ENCODE measurements at places on chromosomes 7 and 10. TPM values are rescaled to one million over a fixed set of nuclear protein-coding genes. Genes with fewer than 3 reads are reported as not detected.
A peak's percentile ranks its signal among the peaks of the same experiment; 100 is the strongest.

GRCh38 chr10:107072028-107072427 lies 92.5 kb downstream of the SORCS1 start:
- DNase-seq, result no peak

- no peak for DNase-seq
Observed at GRCh38 chr10:78867555-78867939, 201.2 kb upstream of the ZMIZ1 start.

GRCh38 chr7:64869912-64870562 lies 33.0 kb upstream of the ZNF273 start:
- no peak for DNase-seq

DNA sequence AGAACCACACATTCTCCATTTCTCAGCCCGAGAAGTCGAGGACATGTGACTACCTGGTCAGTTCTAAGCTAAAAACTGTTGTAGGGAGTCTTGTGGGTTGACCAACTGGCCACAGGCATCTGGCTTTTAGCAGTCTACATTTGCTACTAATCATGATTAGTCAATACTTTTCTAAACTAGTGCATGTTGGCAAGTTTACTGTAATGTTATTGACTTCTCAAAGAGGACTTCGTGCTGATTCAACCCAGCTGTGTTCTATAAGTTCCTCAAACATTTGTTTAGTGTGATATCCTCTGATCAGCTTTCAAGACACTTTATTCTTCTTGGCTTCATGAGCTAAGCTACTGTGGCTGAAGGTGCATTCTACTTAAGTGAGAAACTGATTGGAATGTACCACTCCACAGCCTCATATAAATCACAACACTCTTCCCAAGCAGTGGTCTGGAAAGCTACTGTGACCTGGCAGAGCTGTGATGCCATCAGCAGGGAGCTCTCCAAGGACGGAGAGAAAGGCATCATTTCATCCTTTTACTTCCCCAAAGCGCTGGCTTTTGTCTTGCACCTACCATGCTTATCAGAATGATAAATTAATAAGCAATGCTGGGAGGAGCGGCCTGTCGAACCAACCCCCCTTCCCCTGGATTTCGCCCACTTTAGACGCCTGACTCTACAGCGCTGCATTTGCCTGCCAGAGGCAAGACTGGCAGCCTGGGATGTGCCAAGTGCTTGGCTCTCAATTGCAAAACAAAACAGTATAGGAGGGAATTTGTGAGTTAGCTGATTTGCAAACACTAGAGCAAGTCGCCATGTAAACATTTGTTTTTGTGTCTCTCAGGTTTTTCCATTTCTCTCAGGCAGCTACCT lies 206.7 kb upstream of the PLXNA4 start:
- peak; percentile 57 for DNase-seq

- peak; percentile 55 for DNase-seq
Observed at GRCh38 chr7:33054261-33054964, 8.2 kb downstream of the NT5C3A start.

DNA sequence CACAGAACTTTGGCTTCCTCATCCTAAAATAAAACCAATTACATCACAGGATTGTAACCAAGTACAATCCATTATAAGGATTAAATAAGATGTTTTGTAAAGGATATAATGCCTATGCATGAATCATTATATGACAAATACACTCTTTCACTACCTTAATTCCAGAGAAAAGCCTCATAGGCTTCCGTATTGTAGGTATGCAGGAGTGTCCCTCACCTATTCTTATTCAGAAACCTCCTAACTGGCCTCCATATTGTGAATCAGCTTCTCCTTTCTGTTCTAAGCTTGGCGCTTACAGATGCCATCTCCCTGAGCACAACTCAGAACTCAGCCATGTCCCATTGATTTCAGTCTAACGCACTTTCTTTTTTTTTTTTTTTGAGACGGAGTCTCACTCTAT lies 69.6 kb upstream of the CAPZA2 start:
- DNase-seq, result no peak

DNA sequence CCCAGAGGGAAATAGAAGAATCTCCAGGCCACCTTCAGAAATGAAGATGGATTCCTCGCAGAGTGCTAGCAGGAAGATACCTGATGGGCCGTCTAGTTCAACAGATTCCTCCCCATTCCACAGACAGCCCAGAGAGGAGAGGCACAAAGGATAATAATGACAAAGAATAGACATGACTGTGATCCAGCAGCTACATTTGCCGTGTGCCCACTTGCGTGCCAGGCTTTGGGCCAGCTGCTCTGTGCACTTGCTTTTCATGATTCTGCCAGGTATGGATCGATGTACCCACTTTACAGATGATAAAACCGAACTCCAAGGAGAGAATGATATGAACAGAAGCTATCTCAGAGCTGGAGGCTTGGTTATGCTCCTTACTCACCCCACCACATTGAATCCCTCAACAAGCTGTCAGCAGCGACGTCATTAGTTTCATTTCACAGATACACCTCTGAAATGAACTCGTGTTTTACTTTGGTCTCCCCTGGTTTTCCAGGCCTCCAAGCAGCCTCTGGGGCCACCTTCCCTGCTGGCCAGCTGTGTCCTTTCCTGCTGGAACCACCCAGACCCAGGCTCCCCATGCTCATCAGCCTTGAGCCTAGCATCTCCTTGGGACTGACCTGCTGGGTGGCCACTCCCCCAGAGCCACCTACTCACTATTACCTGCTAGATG lies 11.9 kb upstream of the WDFY4 start:
- no peak for DNase-seq

The VENTX gene
- not detected for total RNA-seq

The PPP1R9A gene
- 9.7 TPM for total RNA-seq

The NEUROD6 gene
- total RNA-seq, result not detected

- peak; percentile 99 for DNase-seq
Observed at GRCh38 chr7:151754142-151754590, 122.7 kb downstream of the PRKAG2 start.

The NPFFR1 gene
- not detected for total RNA-seq

The TSPAN12 gene
- 0.81 TPM for total RNA-seq

The MCM7 gene
- total RNA-seq, result 227 TPM

The RELN gene
- total RNA-seq, result 0.02 TPM

GRCh38 chr7:14973712-14974428 lies 71.3 kb upstream of the DGKB start:
- peak; percentile 13 for DNase-seq

GRCh38 chr7:51640841-51641240 lies 324.2 kb upstream of the COBL start:
- no peak for DNase-seq

The RGR gene
- not detected for total RNA-seq

- no peak for DNase-seq
Observed at GRCh38 chr10:121437596-121437995, 160.6 kb downstream of the FGFR2 start.

DNA sequence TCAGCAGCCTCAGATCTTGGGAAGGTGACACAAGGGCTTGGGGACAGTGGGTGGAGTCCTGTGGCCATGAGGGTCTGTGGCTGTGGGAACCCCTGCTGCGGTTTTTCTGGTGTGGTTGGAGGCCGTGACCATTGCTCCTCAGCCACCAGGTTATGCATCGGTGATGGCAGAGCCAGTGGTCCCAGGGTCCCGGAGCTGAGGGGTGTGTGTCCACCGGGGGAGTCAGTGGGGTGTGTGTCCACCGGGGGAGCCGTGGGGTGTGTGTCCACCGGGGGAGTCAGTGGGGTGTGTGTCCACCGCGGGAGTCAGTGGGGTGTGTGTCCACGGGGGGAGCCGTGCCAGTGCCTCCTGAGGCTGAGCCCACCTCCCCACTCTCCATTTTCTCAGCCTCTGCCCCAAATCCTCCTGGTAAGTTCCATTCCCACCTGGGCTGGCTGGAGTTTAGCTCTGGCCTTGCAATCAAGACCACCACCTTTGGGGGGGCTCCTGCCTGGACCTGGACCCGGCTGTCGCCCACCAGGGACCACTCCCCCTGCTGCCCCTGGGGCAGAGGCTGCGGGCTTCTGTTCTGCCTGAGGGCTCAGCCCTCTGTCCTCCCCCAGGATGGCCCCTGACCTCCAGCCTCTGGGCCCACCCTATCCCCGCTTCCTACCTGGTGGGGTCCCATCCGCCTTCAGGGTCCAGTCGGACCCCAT lies 143.5 kb downstream of the ELFN1 start:
- no peak for DNase-seq

DNA sequence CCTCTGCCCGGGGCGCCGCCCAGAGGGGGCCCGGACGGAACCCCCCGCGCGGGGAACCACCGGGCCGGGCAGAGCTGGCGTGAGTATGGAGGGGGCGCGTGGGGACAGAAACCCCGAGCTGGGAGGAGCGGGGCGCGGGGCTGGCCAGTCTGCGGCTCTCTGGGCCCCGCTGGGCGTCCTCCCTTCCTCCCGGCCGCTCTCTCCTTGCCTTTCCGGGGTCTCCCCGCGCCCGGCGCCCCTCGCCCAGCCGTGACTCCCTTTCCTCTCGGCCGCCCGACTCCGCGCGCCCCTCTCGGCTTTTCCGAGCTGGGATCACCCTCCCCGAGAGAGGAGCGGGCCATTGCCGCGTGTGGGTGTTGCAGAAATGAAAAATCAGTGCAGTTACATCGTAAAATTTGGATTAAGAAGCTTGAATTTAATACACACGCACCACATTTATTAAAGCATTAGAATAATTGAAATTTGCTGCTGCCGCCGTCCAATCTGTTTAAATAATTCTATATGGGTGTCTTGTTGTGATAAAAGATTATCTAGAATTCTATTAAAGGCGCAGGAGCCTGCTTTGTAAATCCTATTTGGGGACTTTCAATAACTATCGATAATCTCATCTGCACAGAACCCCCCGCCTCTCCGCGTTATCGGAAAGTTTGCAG lies 9.1 kb downstream of the UNCX start:
- DNase-seq, result no peak

GRCh38 chr10:101042118-101042517 lies 11.1 kb downstream of the SFXN3 start:
- DNase-seq, result no peak

DNA sequence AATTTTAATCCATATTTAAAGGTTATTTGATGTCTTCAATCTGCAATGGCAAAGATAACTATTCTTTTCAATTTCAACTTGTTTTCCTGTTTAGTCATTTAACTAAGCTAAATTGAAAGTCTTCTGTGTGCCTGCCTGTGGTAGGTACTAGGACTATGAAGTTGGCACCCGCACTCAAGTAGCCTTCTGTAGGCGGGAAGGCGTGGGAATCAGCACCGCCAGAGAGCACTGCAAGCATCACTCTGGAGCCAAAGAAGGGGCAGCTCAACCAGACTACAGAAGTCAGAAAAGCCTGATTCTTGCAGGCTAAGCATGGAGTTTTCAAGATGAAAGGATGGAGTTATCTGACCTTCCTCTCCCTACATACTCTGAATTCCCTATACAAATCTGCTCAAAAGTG lies 269.0 kb upstream of the PHF14 start:
- no peak for DNase-seq

The IL6 gene
- total RNA-seq, result 0.12 TPM
